WTC11 (cell line): ENCODE measurements at places on chromosomes 12 and 14.

GRCh38 chr12:79618848-79619404 is 71.8 kb downstream of the PAWR start:
- no peak for DNase-seq

DNA sequence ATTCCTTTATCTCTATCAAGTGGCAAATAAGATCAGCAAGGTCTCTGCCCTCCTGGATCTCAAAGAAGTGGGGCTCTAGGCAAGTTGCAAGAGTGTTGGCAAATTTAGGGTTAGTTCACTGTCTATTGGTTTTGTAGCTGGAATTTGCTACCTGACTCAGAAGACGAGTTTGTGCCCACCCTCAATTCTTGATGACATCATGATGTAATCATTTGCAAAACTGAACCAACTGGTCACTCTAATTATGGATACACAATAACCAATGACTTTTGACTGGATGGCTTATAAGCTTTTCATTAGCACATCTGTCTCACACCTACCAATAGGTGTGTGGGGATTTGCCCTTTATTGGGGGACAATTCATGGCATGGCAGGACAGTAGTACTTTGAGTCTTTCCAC is 4.6 kb downstream of the TMEM233 start:
- DNase-seq: no peak

DNA sequence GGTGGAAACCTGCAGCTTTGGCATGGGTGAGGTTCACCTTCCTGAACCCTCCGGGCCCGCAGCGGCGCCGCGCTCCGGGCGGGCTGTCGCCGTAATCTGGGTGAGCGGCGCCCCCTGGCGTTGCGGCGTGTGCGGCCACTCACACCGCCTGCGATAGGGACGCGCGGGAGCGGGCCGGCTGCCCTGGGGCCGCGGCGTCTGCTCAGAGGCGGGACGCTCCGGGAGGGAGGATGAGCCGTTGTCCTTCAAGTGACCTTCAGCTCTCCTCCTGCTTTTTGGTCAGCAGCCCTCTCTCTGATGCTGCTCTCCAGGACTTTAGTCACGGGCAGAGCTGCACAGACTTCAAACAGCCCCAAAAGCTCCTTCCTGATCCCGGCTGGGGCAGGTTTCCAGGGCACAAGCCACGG is 211.7 kb upstream of the FKBP4 start:
- DNase-seq: peak; percentile 79

- DNase-seq: no peak
These were observed 14.2 kb downstream of the MMAB start for GRCh38 chr12:109559200-109559505.

- DNase-seq: no peak
These were observed 15.8 kb downstream of the SEL1L start for GRCh38 chr14:81517798-81518398.

DNA sequence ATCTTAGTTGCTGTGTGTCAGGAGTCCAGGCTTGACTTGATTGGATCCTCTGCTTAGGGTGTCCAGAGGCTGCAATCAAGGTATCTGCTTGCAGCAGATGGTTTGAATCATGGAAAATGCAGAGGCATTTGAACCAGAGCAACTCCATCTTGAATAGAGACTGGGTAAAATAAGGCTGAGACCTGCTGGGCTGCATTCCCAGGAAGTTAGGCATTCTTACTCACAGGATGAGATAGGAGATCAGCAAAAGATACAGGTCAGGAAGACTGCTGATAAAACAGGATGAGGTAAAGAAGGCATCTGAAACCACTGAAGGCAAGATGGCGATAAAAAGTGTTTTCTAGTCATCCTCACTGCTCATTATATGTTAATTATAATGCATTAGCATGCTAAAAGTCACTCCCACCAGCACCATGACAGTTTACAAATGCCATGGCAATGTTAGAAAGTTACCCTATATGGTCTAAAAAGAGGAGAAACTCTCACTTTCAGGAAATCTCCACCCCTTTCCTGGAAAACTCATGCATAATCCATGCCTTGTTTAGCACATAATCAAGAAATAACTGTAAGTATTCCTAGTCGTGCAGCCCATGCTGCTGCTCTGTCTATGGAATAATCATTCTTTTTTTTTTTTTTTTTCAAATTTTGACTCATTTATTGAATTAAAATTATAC is 218.3 kb upstream of the CPNE8 start:
- DNase-seq: no peak

DNA sequence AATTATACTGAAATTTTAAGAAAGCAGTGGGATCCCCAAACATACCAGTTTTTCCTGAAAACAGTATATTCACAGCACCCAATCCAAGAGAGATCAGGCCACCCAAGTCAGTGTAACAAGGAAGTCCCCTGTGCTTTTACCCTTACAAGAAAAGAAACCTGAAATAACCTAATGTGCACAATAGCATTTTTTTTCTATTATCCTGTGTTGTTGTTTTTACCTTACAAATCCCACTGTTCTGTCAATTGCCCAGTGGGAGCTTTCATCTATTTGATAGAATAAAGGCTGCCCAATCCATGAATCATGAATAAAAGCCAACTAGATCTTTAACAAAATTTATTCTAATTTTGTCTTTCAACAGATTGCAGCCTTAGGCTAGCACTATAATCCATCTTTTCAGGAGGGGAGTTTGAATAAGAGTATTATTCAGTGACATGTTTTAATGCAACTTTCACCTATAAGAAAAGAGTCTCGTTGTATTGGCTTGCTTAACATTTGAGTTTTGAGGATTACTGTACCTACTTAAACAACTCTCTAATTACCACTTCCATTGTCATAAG is 457.4 kb downstream of the TRHDE start:
- no peak for DNase-seq

GRCh38 chr12:80142640-80143039 is 43.3 kb downstream of the OTOGL start:
- no peak for DNase-seq
